ENCODE measurements at places on chromosomes 16 and 17.
A peak's percentile ranks its signal among the peaks of the same experiment; 100 is the strongest.

DNA sequence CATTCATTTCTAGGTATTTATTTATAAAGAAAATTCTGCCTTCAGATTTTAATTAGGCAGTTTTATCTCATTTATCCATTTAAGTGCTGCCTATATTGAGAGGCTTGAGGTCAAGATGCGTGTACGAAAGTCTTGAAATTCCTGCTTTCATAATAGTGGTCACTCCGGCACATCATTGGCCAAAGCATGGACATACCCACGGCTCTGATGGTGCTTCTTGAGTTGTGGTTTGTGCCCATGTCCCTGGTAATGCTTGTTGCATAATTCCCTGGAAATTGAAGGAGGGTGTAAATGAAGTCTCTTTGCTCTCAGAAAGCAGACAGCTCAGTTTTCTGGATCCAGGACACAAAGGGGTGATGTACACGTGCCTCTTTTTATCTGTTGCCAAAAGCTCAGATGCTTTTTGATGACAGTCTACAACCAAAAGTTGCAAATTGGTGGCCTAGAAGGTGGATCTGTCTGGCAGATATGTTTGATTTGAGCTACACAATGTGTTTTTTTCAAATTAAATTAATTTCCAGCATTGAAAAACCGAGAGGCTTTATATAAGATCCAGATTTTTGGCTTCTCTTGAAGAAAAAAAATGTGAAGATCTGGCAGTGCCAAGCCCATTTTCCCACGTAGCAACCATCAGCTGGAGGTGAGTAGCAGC, 94.4 kb downstream of the SHISA9 start:
- H3K4me1 ChIP-seq, result no peaks in the 10 kb centered on the region
- no peaks in the 10 kb centered on the region for H3K36me3 ChIP-seq
- DNase-seq, result no peak
- H3K27me3 ChIP-seq, result no peaks in the 10 kb centered on the region
- H3K27ac ChIP-seq, result no peak overlapping the region

GRCh38 chr16:17144431-17144830, 326.3 kb downstream of the XYLT1 start:
- H3K27me3 ChIP-seq, result no peaks in the 10 kb centered on the region
- no peak for DNase-seq
- H3K4me1 ChIP-seq, result no peaks in the 10 kb centered on the region
- no peak overlapping the region for H3K27ac ChIP-seq
- no peak overlapping the region for H3K4me3 ChIP-seq

GRCh38 chr16:82954224-82954929, 327.6 kb downstream of the CDH13 start:
- no peaks in the 10 kb centered on the region for H3K4me1 ChIP-seq
- no peak overlapping the region for H3K27ac ChIP-seq
- no peak for DNase-seq
- H3K4me3 ChIP-seq, result no peak overlapping the region

- H3K4me1 ChIP-seq, result peaks cover 26% of the 10 kb centered on the region
- H3K4me3 ChIP-seq, result no peak overlapping the region
- no peak for DNase-seq
- H3K27me3 ChIP-seq, result no peaks in the 10 kb centered on the region
- peaks cover 76% of the 10 kb centered on the region for H3K36me3 ChIP-seq
Observed at GRCh38 chr17:49821466-49821865, 26.4 kb downstream of the TAC4 start.

DNA sequence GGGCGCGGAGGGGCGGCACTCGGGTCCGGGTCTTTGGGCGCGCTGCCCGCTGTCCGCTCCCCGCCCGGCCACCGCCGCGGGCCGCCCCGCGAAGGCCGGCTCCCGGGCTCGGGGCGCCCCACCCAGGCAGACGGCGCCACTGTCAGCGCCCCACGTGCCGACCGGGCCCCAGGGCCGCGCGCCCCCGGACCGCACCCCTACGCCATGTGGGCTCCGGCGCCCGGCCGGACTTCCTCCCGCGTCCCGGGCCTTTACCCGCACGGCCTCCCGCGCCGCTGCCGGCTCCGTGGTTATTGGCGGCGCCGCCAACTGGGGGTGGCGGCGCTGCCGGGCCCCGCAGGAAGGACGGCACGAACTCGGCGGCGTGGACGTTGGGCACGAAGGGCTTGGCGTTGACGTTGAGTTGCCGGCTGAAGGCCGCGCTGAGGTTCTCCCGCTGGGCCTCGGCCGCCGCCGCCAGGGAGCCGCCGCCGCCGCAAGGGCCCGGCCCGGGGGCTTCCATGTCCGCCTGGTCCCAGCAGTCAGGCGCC, 577 bp downstream of the GSPT1 start:
- H3K4me1 ChIP-seq, result peaks cover 39% of the 10 kb centered on the region
- peak overlapping the region; percentile 94 for H3K27ac ChIP-seq
- peaks cover 37% of the 10 kb centered on the region for H3K36me3 ChIP-seq
- H3K4me3 ChIP-seq, result peak overlapping the region; percentile 95

GRCh38 chr17:61701978-61702377, 111.0 kb upstream of the NACA2 start:
- H3K36me3 ChIP-seq, result peaks cover 53% of the 10 kb centered on the region
- no peaks in the 10 kb centered on the region for H3K4me1 ChIP-seq
- H3K4me3 ChIP-seq, result no peak overlapping the region
- H3K27ac ChIP-seq, result no peak overlapping the region
- H3K27me3 ChIP-seq, result no peaks in the 10 kb centered on the region

DNA sequence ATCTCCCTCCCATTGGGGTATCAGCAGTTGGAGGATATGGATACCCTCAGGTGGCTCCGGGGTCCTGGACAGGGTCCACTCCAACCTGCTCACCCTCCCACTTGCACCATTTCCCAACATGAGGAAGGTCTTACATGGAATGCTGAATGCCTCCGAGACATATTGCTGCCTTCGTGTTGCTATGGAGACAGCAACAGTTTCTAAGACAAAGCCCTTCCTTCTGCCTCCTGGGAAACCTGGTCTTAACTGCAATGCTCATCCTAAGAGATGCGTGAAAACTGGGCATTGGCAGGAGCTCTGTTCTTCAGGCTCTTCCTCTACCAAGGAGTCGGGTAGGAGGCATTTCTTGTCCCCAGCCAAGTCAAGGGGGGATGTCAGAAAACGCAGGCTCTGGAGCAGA, 45.2 kb downstream of the ST3GAL2 start:
- H3K4me3 ChIP-seq, result no peak overlapping the region
- no peak for DNase-seq
- H3K36me3 ChIP-seq, result peaks cover 13% of the 10 kb centered on the region

DNA sequence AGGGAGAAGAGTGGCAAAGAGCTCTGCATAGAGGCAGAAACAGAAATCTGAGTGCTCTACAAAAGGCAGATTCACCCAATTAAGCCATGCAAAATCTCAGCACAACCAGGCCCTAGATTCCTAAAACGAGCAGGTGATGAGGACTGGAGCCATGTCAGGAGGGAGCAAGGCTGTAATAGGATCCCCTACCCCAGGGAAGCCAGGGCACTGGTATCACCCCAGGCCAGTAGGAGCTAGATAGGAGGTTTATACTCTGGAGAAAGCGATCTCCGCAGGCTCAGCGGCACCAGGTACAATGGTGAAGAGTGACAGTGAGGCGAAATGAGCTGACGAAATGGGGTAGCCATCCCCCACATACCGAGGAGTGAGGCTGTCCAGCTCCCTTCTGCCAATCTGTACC, 171.5 kb downstream of the PARN start:
- peaks cover 2% of the 10 kb centered on the region for H3K4me1 ChIP-seq
- peaks cover 29% of the 10 kb centered on the region for H3K36me3 ChIP-seq
- H3K27ac ChIP-seq, result no peak overlapping the region
- H3K27me3 ChIP-seq, result no peaks in the 10 kb centered on the region
- no peak overlapping the region for H3K4me3 ChIP-seq

- peaks cover 45% of the 10 kb centered on the region for H3K36me3 ChIP-seq
- no peak overlapping the region for H3K4me3 ChIP-seq
- H3K27me3 ChIP-seq, result no peaks in the 10 kb centered on the region
- no peak for DNase-seq
Observed at GRCh38 chr17:75819116-75819515, 25.1 kb downstream of the UNC13D start.

- peaks cover 34% of the 10 kb centered on the region for H3K36me3 ChIP-seq
- no peaks in the 10 kb centered on the region for H3K27me3 ChIP-seq
- H3K27ac ChIP-seq, result no peak overlapping the region
- H3K4me3 ChIP-seq, result no peak overlapping the region
Observed at GRCh38 chr17:59807892-59808509, 84.7 kb downstream of the TUBD1 start.

- no peaks in the 10 kb centered on the region for H3K4me1 ChIP-seq
- H3K27ac ChIP-seq, result no peak overlapping the region
- H3K36me3 ChIP-seq, result no peaks in the 10 kb centered on the region
- no peak overlapping the region for H3K4me3 ChIP-seq
Observed at GRCh38 chr16:73231944-73232554, 184.1 kb upstream of the ZFHX3 start.

DNA sequence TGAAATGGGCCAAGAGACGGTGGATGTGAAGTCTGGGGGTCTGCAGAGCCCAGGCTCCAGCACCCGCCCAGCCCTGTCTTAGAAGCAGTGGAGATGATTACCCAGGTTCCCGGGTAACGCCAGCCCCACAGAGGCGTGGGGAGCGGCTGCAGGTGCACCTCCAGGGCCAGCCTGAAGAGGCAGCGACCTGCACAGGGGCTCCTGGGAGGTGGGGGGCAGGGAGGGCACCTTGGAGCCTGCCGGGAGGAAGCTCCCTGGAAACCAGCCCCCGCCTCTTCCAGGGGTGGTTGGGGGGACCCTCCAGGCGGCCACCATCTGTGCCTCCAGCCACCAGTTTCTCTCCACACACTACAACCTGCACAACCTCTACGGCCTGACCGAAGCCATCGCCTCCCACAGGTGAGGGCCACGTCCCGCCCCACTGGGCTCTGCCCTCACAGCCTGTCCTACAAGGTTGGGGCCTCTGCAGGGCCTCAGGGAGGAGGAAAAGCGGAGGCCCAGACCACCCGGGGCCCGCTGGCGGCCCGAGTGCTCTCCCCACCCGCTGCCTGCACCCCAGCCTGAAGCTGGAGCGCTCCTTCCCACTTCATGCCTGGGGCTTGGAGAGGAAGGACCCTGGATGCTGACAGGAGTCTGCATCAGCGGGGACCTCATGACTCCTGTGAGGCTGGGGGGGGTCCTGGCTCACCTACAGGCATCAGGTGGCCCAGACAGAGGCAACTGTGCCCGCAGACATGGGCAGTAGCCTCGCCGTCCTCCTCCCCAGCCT, 10.5 kb downstream of the GAA start:
- no peaks in the 10 kb centered on the region for H3K27me3 ChIP-seq
- no peak overlapping the region for H3K27ac ChIP-seq
- no peaks in the 10 kb centered on the region for H3K4me1 ChIP-seq
- no peak overlapping the region for H3K4me3 ChIP-seq
- no peak for DNase-seq

- H3K27ac ChIP-seq, result no peak overlapping the region
- no peaks in the 10 kb centered on the region for H3K4me1 ChIP-seq
- H3K27me3 ChIP-seq, result no peaks in the 10 kb centered on the region
Observed at GRCh38 chr17:14813649-14814370, 451.3 kb downstream of the PMP22 start.

- no peak overlapping the region for H3K27ac ChIP-seq
- H3K4me3 ChIP-seq, result no peak overlapping the region
Observed at GRCh38 chr17:79819534-79820276, 19.5 kb downstream of the CBX4 start.

Data from activated T-helper 2 cell treated with anti-CD3 and anti-CD28 coated beads, Interferon-gamma antibody, Interleukin-2, Interleukin-4, amounts not matched to agents 10 μg/mL and 5 μg/mL and 100 μg/mL, durations not matched to agents 14 hours and 24 hours and 36 hours (primary cell).